Cortex of kidney (tissue), 1 donor: ENCODE measurements at places on chromosomes 3 and 15.

DNA sequence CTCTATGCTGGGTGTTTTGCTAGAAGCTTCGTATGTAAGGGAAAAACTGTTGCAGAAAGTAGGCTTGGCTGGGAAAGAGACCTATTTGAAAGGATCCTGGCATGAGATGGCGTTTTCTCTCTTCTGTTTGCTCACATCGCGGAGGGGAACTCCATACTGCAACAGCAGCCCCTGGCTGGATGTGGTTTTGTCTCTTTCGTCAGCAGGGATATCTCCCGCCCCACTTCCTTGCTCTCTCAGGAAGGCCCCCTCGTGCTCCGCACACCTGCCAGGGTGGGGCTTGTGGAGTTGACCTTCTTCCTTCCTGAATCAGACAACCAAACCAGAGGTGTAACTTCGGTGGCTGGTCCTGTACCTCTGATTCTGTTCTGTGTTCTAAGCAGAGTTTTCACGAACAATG lies 26.4 kb upstream of the MYZAP start:
- DNase-seq, result no peak

DNA sequence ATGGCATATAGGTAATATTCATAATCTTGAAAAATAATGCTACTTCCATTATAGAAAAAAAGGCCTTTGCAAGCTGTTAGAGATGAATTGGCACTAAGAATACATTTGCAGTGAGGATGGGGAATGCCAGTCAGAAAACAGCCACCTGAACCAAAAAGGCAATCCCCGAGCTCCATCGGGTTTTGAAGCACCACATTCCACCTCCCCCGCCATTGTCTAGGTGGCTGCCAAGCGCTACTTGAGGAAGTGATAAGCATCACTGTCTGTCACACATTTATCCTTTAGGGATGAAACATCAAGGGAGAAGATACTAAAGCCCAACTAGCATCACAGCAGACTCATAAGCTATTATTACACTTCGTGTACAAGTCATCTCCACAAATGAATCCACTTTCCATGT lies 112.8 kb downstream of the OSBPL10 start:
- DNase-seq, result no peak

- DNase-seq, result no peak
These were observed 34.7 kb downstream of the SHC4 start for GRCh38 chr15:48928877-48929538.

- DNase-seq, result no peak
These were observed 169.5 kb upstream of the SMAD3 start for GRCh38 chr15:66895794-66896453.

- no peak for DNase-seq
These were observed 41.0 kb downstream of the DGKG start for GRCh38 chr3:186320862-186321568.
